ENCODE measurements at places on chromosomes 5 and 9.

DNA sequence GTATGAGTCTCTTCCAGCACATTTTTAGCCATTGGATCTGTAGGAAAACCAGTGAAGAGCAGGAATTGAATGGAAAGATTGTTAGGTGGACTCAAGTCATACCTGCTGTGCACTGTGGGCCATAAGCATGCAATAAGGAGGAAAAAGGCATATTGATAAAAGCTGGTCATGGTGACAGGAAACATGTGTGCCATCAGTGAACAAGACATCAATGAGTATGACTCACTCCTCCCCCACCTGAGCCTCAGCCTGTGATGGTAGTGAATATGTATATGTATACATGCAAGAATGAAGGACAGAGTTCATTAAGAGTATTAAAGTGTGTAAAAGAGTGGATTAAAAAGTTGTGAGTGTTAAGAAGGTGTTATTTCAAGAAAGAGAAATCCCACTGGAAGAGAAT lies 164.5 kb downstream of the TMEM38B start:
- no peak for DNase-seq

DNA sequence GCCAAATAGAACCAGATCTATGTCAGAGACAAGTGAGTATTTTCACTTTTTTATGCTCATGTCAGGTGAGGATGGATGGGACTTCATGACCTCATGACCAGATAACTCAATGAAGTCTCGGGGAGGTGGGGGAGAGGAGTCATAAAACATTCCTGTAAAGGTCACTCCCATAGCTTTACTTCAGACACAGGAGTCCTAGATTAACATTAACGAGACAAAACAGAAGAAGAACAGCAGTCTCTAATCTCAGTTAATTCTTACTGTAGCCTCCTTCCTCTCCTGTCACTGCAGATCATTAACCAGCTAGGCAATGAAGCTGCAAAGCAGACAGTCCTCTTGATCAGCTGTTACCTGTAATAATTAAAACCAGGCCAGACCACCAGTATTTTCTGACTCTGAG lies 11.2 kb downstream of the CRHBP start:
- DNase-seq: no peak

DNA sequence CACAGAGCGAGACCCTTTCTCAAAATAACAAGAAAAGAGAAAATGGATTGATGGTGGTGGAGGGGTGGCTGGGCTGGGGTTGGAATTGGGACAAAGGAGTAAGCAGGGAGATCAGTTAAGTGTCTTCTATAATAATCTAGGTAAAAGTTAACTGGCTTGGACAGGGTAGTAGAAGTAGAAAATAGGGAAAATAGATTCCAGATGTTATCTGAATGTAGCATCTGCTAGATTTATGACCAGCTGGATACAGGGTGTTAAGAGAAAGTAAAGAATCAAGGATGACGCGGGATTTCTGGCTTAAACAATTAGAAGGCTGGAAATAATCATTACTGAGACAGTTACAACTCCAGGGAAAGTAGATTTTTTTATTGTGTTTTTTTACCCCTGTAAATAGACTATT lies 13.0 kb downstream of the PPP6C start:
- DNase-seq: peak; percentile 47

GRCh38 chr5:98880598-98880997 lies 48.2 kb downstream of the CHD1 start:
- no peak for DNase-seq

GRCh38 chr5:133581918-133582317 lies 30.4 kb downstream of the FSTL4 start:
- no peak for DNase-seq

GRCh38 chr9:23850690-23851629 lies 24.9 kb upstream of the ELAVL2 start:
- no peak for DNase-seq

GRCh38 chr9:98980291-98980690 lies 36.6 kb downstream of the COL15A1 start:
- DNase-seq: no peak

GRCh38 chr5:65307088-65307487 lies 174.6 kb downstream of the ADAMTS6 start:
- peak; percentile 51 for DNase-seq

DNA sequence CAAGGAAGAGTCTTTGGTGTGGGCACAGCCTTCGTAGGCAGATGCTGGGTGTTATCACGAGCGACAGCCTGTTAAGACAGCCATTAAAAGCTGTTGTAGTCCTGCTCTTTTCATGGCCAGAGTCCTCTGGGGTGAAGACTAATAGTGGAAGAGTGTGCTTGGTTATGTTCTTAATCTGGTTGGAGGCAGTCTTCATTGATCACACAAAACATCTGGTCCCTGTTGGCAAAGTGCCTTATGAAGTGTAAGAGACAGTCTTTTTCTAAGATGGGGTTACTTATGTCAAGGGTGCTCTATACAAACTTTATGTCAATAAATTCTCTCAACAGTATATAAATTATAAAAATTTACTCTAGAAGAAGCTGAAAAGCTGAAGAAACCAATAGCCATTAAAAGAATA lies 280.4 kb downstream of the CAAP1 start:
- DNase-seq: no peak

DNA sequence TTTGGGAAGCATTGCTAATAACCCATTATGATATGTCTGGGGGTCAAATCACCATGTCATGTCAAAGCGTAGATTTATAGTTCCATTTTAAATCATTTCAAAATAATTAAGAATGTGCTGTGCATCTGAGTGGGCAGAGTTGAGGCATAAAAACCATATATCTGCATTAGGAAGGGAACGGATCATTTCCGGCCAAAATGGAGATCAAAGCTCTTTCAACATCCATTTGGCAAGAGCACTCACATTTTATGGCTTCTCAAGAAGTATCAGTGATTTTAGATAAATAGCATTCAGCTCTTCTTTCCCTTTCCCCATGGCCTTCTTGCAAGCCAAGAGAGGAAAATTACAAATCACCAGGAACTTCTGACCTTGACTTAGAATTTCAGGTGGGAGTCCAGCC lies 89.9 kb downstream of the HSPA4 start:
- DNase-seq: no peak

GRCh38 chr5:143707806-143708205 lies 104.2 kb upstream of the HMHB1 start:
- DNase-seq: peak; percentile 49

DNA sequence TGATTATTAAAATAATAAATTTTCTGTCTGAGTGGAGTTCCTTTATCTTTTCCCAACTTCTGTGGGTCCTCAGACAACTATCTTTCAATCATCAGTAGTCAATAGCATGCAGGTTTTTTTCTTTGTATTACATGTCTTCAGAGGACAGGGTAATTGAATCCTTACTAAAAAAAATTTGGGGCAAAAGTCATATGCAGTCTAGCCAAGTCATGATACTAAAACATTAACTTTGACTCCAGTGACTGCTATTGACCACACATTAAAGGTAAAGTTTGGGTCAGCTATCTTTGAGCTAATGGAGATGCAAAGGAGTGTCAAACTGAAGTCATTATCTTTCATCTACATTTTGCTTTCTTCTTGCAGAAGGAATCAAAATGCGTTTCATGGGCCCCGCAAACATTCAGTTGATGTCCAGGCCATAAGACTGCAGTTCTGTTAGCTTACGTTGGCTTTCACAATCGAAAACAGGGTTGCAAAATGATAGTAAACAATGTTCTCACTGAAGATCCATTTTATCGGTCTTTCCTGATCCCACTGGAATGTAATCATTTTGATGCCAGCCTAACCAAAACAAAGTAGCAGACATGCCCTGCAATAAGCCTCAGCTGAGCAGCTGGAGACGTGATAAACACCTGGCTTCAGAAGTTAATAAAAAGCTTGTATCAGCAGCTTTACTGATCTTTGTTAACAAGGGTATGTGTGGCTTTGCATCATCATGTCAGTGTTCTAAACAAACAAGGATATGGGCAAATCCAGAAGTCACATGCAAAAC lies 186.1 kb upstream of the PRLR start:
- no peak for DNase-seq

- peak; percentile 61 for DNase-seq
Measured at GRCh38 chr5:112142769-112143270, 276.3 kb downstream of the EPB41L4A start.

- no peak for DNase-seq
Measured at GRCh38 chr5:7464182-7464581, 68.2 kb downstream of the ADCY2 start.

- peak; percentile 22 for DNase-seq
Measured at GRCh38 chr5:146667633-146668272, 151.8 kb upstream of the GPR151 start.

- no peak for DNase-seq
Measured at GRCh38 chr5:17317473-17317872, 100.0 kb downstream of the BASP1 start.

- DNase-seq: peak; percentile 63
Measured at GRCh38 chr5:135565725-135566421, 12.9 kb downstream of the CXCL14 start.

GRCh38 chr5:61200582-61201155 lies 38.4 kb upstream of the SMIM15 start:
- peak; percentile 20 for DNase-seq

GRCh38 chr5:151463137-151464029 lies 16.0 kb downstream of the SLC36A1 start:
- no peak for DNase-seq

GRCh38 chr9:21383627-21384026 lies 1.6 kb downstream of the IFNA2 start:
- DNase-seq: no peak

Measured in EH (cell line).